Urinary bladder (tissue), 4 donors: ENCODE measurements at places on chromosomes 4 and X. TPM values are rescaled to one million over a fixed set of nuclear protein-coding genes. Genes with fewer than 3 reads are reported as not detected.

The RTL3 gene
- 0.95 TPM for total RNA-seq

The DMRTC1 gene
- total RNA-seq, result not detected

The S100P gene
- 88.9 TPM for total RNA-seq

- DNase-seq, result no peak
Observed at GRCh38 chrX:132184871-132185270, 34.4 kb downstream of the RAP2C start.

The GABRG1 gene
- 0.11 TPM for total RNA-seq

The GC gene
- total RNA-seq, result not detected

The NAP1L3 gene
- 25.2 TPM for total RNA-seq

DNA sequence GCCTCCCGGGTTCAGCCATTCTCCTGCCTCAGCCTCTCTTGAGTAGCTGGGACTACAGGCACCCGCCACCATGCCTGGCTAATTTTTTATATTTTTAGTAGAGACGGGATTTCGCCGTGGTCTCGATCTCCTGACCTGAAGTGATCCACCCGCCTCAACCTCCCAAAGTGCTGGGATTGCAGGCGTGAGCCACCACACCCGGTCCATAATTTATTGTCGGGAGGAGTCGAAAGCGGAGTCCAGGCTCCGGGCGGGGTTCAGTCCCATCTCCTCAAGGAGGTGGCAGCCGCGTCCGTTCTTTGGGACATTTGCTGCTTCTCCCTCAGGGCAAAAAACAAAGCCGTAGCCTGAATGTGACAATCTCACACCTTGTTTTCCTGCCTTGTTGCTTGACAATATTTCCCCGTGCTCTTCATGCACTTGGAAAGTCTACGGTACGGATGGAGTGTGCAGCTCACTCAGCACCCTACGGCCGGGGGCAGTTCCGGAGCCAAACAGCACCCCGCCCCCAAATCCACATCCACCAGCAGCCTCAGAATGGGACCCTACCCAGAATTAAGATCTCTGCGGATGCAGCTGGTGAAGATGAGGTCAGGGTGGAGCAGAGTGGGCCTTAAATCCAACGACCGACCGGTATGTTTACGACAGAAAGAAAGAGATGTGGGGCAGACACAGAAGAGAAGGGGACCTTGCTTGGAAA is 9.6 kb downstream of the GTPBP6 start:
- DNase-seq, result no peak

The SLITRK4 gene
- 11.2 TPM for total RNA-seq

The DCAF12L1 gene
- 0.90 TPM for total RNA-seq

The GATA1 gene
- total RNA-seq, result not detected

The BEND2 gene
- total RNA-seq, result not detected

DNA sequence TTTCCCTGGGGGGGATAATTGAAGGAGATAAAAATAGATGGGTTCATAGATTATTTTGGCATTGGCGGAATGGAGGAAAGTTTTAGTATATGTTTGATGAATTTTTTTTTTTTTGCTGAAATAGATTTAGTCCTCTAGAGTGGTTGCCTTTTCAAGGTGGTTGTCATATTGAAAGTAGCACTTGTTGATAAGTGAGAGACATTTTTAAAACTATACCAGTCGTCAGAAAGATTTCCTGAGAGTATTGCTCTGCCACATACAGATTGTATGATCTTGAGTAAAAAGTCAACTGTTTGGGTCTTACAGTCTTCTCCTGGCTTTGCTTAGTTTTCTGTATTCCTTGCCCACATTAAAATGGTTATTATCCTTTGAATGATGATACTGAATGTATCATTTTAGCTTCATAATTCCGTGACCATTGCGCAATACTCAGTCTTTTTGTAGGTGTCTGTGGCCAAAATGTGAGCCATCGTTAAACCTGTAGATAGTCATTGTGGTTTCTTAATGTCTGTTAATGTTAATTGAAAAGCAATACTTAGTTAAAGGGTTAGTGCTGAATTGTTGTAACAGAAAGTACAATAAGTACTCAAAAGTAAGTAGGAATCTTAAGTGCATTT is 7.1 kb downstream of the SMARCAD1 start:
- DNase-seq, result no peak

The GSX2 gene
- total RNA-seq, result not detected

The TRMT44 gene
- 17.5 TPM for total RNA-seq

- no peak for DNase-seq
Observed at GRCh38 chr4:102438396-102439235, 62.5 kb upstream of the NFKB1 start.

- DNase-seq, result no peak
Observed at GRCh38 chr4:95265814-95266740, 282.7 kb downstream of the UNC5C start.

The CNGA1 gene
- 8.2 TPM for total RNA-seq

DNA sequence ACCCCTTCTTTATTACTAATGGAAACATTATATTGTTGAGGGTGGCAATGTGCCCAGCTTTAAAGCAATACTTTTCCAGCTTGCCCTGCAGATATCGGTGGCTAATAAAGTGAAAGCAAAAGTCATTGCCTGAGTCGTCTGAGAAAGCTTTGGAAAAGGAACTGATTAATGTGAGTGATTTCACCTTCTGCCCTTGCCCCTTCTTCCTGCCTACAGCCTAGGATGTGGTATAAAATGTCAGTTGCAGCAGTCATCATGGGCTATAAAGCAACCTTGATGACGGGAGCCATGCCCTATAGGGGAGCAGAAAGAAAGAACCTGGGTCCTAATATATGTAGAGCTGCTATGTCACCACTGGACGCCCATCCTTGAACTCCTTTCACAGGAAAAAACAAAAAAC is 132.4 kb upstream of the USP9X start:
- DNase-seq, result no peak

DNA sequence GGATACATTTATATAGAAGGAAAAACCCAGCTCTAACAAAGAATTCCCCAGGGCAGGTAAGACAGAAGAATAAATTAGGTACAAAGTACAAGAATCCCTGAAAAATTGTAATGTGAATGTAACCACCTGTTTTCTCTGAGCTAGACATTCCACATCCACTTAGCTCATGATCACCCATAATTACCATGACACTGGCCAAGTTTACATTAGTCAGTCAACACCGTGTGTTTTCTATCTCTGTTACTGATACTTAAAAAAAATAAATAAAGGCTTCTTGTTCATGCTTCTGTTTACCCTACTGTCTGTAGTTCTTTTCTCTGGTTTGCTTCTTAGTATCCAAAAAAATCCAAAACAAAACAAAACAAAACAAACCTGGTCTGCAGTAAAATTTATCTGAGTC is 66.0 kb downstream of the CBLL2 start:
- DNase-seq, result no peak

- no peak for DNase-seq
Observed at GRCh38 chrX:153317996-153318722, 3.4 kb downstream of the PNMA6F start.

DNA sequence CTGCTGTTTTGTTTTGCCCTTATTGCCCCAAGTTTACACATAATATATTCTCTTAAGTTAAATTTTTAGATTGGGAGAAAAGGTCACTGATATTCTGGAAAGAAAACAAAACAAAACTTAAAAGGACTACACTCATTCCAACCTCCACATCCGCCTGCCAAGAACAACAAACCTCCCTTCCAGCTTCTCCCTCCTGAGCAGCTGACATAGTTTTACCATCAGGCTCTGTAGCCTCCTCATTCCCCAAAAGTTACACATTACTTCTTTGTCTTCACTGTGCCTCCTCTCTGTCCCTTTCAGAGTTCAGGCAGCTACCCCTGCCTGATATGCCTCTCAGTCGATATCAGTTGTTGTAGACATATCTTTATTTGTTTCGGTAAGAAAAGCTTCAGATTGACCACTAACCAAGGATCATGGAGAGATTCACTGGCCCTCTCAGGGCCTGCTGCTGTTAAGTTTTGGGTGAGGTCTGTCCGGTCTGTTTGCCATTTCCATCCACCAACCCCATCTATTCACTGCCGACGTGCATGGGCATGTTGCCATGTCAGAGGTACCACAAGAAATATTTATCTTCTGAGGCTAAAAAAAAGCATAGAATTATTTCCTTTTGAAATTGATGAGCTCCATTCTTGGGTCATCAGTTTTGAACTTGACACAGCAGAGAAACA is 164.1 kb downstream of the GASK1B start:
- no peak for DNase-seq

DNA sequence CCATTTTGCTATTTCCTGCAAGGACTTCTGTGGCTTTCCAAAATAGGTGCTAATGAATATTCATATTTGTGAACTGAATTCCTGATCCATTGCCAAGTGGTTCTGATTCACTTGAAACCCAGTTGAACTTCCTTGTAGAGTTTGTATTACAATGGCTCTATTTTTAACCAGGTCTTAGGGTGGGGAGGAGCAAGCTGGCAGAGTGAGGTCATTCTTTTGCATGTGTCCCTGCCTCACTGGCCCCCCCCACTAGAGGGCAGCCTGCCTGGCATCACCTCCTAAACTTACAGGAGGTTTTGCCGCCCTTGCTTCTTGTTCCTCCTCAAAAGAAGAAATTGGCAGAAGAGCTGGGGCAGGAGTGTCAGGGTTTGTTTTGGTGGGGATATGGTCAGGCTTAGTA is 10.5 kb downstream of the PTTG2 start:
- no peak for DNase-seq

- no peak for DNase-seq
Observed at GRCh38 chrX:110965409-110966090, 130.4 kb upstream of the PAK3 start.

- DNase-seq, result no peak
Observed at GRCh38 chrX:643241-643595, 12.6 kb downstream of the SHOX start.

DNA sequence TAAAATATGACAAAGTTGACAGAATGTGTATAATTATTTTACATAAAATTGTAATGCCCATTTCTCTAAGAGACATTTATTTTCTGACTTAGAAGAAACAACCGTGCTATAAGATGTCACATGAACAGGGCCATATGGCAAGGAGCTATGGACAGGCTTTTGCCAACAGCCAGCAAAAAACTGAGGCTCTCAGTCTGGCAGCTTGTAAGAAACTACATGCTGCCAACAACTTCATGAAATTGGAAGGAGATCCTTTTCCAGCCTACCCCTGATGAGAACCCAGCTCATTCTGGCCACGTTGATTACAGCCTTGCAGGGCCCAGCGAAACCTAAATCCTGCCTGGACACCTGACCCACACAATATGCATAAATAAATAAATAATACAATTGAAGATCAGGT is 250.3 kb upstream of the ARSJ start:
- DNase-seq, result no peak

DNA sequence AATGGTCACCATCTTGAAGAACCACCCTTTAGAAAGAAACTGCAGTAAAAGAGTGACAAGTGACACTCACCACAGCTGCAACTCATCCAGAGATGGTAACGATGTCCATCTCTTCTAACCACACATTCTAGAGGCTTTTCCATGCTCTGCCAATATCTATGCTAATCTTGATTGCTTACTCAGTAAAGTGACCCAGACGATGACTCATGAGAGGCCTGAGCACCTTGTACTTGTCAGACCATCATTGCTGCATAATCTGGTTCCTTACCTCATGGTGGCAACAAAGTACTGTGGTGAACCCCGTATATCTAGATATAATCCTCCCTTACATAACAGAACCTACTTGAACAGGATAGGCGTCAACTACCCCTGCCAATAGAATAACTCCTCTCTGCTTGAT is 75.6 kb downstream of the CCNG2 start:
- DNase-seq, result no peak

- DNase-seq, result no peak
Observed at GRCh38 chrX:129933700-129934099, 27.7 kb downstream of the UTP14A start.

The DCX gene
- 9.6 TPM for total RNA-seq

- no peak for DNase-seq
Observed at GRCh38 chrX:149937871-149938426, 342 bp downstream of the EOLA2 start.

The HEPH gene
- 48.4 TPM for total RNA-seq

DNA sequence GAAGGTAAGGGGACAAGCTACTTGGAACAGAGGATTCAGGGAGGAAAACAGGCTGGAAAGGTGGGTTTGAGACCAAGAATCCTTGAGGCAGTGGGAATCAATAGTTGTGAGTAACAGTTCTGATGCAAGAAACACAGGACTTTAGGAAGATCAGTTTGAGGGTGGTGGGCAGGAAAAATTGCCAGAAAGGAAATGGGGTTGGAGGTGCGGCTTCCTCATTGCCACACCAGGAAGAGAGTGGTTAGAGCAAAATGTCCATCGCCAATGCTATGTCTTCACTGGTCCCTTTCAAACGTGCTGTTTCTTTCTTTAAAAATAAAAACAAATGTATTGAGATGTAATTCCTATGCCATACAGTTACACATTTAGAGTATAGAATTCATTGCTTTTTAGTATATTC is 57.1 kb upstream of the NOCT start:
- no peak for DNase-seq

The PABPC4L gene
- total RNA-seq, result 24.7 TPM

The UGT2B10 gene
- not detected for total RNA-seq

DNA sequence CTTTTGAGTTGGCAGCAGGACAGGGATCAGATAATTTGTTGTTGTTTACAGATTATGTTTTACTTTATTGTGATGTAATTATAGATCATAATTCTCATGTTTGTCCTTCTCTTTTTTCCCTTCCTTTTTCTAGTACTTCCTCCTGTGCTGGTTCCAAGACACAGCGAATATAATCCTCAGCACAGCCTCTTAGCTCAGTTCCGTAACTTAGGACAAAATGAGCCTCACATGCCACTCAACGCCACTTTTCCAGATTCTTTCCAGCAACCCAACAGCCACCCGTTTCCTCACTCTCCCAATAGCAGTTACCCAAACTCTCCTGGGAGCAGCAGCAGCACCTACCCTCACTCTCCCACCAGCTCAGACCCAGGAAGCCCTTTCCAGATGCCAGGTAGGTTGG is 58.0 kb downstream of the SMAD1 start:
- DNase-seq, result no peak

DNA sequence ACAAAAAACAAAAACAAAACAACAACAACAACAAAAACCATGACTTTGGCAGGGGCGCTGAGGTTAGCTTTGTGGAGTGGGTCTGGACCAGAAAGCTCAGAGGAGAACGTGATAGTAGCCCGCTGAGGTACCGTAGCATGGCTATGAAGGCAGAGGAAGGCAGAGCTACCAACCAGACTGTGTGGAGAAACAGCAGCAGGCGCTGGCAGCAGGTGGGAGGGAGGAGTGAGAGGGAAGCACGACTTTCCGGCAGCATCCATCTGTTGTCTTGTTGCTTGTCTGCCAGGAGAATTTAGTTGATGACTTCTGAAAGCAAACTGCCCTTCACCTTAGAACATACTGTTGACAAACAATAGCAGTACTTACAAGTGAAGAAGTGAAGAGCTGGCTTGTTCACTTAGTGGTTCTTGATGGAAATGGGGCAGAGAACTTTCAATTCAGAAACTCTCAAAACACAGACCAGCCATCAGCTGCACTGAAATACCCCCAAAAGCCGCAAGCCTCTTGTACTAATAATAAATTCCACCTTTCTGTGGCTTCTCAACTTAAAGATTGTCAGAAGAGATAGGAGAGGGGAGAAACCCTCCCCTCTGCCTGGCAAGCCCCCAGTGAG is 447.2 kb downstream of the SLITRK2 start:
- no peak for DNase-seq

DNA sequence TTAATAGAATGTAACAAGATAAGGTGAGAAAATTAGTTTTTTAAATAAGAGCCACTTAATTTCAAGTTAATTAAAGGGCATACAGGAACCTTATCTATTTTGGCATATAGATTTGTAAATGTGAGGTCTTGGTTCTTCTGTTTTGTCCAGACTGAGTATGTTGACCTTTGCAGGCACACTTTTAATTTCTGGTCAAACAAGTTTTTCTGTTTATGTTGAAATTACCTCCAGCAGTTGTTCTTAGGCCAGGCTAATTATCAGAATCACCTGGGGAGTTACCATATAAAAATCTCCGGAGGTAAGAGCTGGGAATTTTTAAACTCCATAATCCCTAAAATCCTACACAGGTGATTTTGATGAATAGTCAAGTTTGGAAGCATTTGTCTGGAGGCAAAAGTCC is 227.4 kb upstream of the ANKRD50 start:
- DNase-seq, result no peak

The RENBP gene
- 4.4 TPM for total RNA-seq
